ENCODE measurements at places on chromosomes 5 and 9. TPM values are rescaled to one million over a fixed set of nuclear protein-coding genes. Genes with fewer than 3 reads are reported as not detected.

C5orf52 gene
- not detected for total RNA-seq

PCDHGB1 gene
- total RNA-seq = 0.66 TPM

SLC24A2 gene
- under 0.01 TPM for total RNA-seq

TNFSF15 gene
- total RNA-seq = 0.50 TPM

TNFSF8 gene
- total RNA-seq = 0.13 TPM

CCNI2 gene
- total RNA-seq = not detected

PTPRD gene
- 1.6 TPM for total RNA-seq

IL5 gene
- not detected for total RNA-seq

BARHL1 gene
- total RNA-seq = not detected

C9orf43 gene
- total RNA-seq = 1.0 TPM

IRX4 gene
- total RNA-seq = not detected

BHMT gene
- not detected for total RNA-seq

CERT1 gene
- total RNA-seq = 38.0 TPM

LHX3 gene
- not detected for total RNA-seq

SLC1A3 gene
- total RNA-seq = not detected

NUTM2G gene
- not detected for total RNA-seq

ALDOB gene
- total RNA-seq = not detected

KCNMB1 gene
- 1.1 TPM for total RNA-seq

TXNDC8 gene
- total RNA-seq = not detected

LTC4S gene
- 0.43 TPM for total RNA-seq

ENTREP1 gene
- 5.5 TPM for total RNA-seq

ARL14EPL gene
- total RNA-seq = 0.27 TPM

CD74 gene
- 0.13 TPM for total RNA-seq

OSMR gene
- 59.1 TPM for total RNA-seq

CNTLN gene
- 20.7 TPM for total RNA-seq

PCDHA9 gene
- total RNA-seq = 0.07 TPM

ANKRD31 gene
- 0.07 TPM for total RNA-seq

ISL1 gene
- total RNA-seq = not detected

FOXD4L5 gene
- total RNA-seq = not detected

CPEB4 gene
- total RNA-seq = 30.2 TPM

FOXD4L3 gene
- total RNA-seq = 0.27 TPM

CAMK2A gene
- total RNA-seq = not detected

GCNT4 gene
- 0.07 TPM for total RNA-seq

HK3 gene
- not detected for total RNA-seq

EGFLAM gene
- 1.7 TPM for total RNA-seq

ANGPTL2 gene
- 22.1 TPM for total RNA-seq

CERCAM gene
- total RNA-seq = 20.7 TPM

ZNF462 gene
- total RNA-seq = 10.9 TPM

SH3GL2 gene
- 0.13 TPM for total RNA-seq

FAT2 gene
- total RNA-seq = under 0.01 TPM

ZDHHC11 gene
- 0.80 TPM for total RNA-seq

HSD17B4 gene
- 179 TPM for total RNA-seq

NUDT2 gene
- 9.7 TPM for total RNA-seq

GTF2H2C gene
- 68.7 TPM for total RNA-seq

ATOSB gene
- 29.8 TPM for total RNA-seq

SLC34A3 gene
- total RNA-seq = not detected

TTC16 gene
- not detected for total RNA-seq

PGGT1B gene
- 18.3 TPM for total RNA-seq

SLC28A3 gene
- total RNA-seq = not detected

CARD9 gene
- 0.40 TPM for total RNA-seq

RNF183 gene
- not detected for total RNA-seq

PFN3 gene
- total RNA-seq = not detected

SV2C gene
- total RNA-seq = not detected

SPINK7 gene
- not detected for total RNA-seq

ADCY2 gene
- total RNA-seq = not detected

GARNL3 gene
- 8.3 TPM for total RNA-seq

PITX1 gene
- 0.57 TPM for total RNA-seq

NEK6 gene
- 50.5 TPM for total RNA-seq

CTSL gene
- total RNA-seq = 121 TPM

CEL gene
- total RNA-seq = 0.14 TPM
